ENCODE measurements at places on chromosomes 3 and 15.

DNA sequence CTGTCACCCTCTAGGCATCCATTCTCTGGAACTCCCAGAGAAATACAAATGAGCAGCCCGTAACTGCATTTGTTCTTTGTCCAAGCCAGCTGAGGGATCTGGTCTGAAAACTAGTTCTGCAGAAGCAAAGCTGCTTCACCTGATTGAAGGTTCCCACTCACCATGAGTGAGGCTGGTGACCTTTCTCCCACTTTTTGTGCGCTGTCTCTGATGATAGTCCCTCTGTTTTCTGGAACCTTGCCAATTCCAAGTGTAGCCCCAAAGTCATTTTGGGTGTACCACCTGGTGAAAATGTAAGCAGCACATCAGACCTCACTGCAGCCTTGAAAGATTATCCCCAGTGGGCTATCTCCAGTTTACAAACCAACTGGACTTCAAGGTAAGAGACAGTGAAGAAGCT, 39.4 kb upstream of the BFSP2 start:
- no peak for DNase-seq

DNA sequence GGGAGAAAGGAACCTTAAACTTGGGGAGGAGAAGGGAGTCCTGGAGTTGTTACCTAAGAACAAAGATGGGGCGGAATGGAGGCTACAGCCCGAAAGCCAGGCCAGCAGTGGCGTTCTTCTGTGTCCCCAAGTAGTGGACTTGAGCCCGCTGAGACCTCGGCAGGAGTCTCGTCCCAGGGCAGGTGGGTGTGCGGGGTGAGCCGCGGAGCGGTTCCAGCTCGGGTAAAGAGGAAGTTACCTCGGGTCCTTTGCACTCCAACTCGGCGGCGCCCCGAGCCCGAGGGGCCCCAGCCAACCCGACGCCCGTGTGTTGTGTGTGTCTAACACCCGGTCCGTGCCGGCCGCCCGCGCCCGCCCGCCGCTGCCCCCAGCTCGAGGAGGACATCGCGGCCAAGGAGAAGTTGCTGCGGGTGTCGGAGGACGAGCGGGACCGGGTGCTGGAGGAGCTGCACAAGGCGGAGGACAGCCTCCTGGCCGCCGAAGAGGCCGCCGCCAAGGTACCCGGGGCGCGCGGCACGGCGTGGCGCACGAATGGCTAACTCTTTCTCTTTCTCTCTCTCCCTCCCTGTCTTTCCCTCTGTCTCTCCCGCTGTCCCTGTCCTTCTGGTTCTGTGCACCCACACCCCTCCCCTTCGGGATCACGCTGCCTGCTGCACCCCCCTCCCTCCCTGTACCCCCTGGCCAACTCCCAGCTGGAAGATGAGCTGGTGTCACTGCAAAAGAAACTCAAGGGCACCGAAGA, 959 bp downstream of the TPM1 start:
- no peak for DNase-seq

- DNase-seq, result no peak
Measured at GRCh38 chr15:63448266-63448665, 56.1 kb upstream of the USP3 start.

GRCh38 chr3:98540346-98540745, 8.6 kb downstream of the GPR15 start:
- no peak for DNase-seq

DNA sequence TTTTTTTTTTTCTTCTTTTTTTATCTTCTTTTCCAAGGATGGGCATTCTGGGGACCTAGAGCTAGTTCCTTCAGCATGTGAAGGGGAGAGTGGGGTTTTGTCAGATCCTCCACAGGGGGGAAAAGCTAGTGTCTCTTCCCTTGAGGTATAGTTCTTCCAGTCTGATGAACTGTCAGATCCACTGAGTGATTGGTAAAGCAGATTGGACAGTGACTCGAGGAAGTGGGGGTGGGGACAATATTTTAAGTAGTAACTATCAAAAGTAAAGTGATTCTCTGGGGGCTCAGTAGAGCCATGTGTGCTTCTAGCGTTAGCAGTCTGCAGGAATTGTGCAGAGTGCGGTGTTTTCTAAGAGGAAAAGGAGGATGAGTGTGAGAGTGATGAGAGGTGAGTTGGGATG, 62.0 kb upstream of the TRIM71 start:
- no peak for DNase-seq

DNA sequence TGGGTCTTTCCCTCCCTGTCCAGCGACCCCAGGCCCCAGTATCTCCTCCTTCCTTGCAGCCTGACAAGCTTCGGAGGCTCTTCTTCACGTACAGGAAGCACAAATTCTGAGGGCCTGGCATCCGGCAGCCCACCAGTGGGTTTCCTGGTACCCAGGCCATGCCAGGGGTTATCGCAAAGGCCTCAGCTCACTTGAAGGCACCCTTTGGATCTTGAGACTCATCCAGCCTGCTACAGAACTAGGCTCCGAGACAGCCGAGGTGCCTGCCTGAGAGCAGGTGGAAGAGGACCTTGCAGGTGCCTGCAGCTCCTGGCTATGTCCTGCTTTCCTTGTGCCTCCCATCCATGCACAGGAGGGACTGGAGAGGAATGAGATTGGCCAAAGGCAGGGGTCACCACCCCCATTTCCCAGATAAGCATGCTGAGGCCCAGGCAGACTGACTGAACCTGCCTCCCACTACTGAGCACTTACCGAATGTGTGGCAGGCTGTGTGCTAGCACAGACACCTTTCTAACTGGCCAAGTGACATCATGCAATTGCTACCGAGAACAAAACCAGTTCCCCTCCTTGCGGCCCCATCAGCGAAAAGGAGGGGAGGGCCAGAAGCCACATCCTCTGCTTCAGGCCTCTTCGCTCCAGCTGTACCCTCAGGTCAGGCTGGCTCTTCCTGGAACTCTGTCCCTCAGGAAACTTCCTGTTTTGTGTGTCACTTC, 11.2 kb downstream of the SH2D7 start:
- DNase-seq, result no peak

GRCh38 chr3:63814237-63814636, 4.9 kb upstream of the C3orf49 start:
- no peak for DNase-seq

DNA sequence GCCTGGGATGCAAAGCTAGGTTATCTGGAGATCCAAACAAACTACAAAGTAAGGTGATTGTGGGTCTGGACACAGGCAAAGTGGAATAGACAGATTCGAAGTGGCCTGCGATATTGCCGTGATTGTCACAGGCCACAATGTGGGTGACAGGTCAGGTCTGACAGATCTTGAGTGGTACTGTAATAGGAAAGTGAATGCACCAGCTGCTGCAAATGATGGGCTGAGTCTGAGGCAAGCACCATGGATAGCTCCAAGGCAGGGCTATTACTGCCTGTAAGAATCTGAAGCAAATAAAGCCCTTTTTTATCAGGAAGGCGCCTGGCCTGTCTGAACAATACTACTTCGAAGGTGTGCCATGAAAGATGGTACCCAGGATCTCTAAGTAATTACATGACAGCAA, 10.0 kb downstream of the ARMC8 start:
- peak; percentile 11 for DNase-seq

GRCh38 chr3:148953094-148953493, 38.2 kb upstream of the GYG1 start:
- no peak for DNase-seq

DNA sequence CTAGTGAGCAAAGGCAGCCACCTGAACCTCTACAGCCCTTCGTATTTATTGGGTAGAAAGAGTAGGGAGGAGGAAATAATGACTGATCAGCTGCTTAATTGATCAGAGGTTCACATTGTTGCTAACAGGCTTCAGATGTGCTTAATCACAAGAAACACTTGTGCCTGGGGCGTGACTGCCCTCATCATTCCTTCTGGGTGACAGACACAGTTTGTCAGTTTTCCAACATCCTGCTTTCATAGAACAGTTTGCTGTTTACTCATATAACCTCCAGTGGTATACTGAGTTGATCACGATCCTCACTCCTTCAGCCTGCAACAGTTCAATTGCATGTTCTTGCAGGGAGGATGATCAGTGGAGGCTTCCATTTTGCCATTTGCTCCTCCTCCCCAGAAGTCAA, 13.6 kb upstream of the CASR start:
- DNase-seq, result no peak

- DNase-seq, result no peak
Measured at GRCh38 chr15:76585576-76585897, 249.0 kb downstream of the ISL2 start.

GRCh38 chr3:13890377-13891016, 10.6 kb upstream of the WNT7A start:
- DNase-seq, result no peak

DNA sequence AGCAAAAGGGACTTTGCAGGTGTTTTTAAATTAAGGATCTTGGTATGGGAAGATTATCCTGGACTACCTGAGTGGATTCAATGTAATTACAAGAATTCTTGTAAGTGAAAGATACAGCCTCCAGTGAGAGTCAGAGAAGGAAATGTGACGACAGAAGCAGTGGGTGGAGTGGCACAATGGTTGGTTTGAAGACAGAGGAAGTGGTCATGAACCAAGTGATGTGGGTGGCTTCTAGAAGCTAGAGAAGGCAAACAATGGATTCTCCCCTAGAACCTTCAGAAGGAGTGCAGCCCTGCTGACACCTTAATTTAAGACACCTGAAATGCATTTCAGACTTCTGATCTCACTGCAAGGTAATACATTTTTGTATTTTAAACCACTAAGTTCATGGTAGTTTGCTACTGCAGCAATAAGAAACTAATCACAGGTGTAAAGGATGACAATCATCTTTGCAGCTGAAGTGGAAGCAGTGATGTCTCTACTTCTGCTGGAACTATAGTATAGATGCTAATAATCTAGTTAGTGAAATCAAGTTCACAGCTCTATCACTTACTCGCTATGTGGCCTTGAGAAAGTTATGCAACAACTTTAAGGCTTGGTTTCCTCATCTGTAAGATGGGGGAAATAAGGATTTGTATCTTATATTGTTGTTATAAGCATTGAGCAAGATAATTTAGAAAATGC, 403.4 kb upstream of the SUCLG2 start:
- DNase-seq, result no peak

DNA sequence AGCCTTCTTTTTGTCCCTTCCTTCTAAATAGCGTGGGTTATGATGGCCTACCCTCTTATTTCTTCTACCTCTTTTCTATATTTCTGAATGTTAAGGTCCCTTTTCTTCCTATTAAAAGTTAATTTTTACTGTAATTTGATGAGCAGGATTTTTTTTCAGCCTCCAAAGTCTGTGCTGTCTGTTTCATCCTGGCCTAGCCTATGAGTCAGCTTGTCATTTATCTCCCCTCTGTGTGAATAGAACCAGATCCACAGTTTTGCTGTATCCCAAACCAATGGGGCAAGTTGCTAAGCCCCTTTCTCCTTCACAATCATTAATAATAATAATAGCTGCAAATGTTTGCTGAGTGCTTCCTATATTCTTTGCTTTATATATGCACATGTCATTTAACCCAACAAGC, 18.1 kb upstream of the C3orf38 start:
- no peak for DNase-seq

DNA sequence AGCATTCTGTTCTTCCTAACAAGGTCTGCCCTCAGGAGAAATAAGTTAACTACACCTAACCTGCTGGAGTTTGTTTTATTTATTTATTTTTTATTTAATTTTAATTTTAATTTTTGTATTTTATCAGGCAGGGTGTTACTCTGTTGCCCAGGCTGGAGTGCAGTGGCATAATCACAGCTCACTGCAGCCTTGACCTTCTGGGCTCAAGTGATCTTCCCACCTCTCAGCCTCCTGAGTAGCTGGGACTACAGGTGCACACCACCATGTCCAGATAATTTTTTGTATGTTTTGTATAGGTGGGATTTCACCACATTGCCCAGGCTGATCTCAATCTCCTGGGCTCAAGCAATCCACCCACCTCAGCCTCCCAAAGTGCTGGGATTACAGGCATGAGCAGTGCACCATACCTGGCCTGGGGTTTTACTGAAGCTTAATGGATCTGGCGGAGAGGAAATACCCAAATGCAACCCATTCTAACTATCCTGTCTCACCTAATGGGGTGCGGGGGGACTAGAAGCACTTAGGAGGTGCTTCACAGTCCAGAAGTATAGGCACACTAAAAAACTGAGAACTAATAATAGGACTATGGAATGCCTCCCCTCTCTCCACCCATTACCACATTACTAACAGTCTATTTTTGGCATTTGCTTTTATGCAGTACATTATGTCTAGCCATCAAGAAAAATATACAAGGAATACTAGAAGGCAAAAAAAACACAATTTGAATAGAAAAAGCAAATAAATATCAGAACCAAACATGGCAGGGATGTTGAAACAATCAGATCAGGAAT, 61.4 kb downstream of the TTBK2 start:
- DNase-seq, result no peak

- no peak for DNase-seq
Measured at GRCh38 chr3:5002174-5002870, 23.1 kb downstream of the BHLHE40 start.

GRCh38 chr3:59334585-59334984, 284.8 kb upstream of the CFAP20DC start:
- no peak for DNase-seq

GRCh38 chr15:47727676-47728075, 10.4 kb downstream of the SEMA6D start:
- DNase-seq, result peak; percentile 53

- no peak for DNase-seq
Measured at GRCh38 chr3:146781059-146781458, 175.9 kb upstream of the PLSCR5 start.

DNA sequence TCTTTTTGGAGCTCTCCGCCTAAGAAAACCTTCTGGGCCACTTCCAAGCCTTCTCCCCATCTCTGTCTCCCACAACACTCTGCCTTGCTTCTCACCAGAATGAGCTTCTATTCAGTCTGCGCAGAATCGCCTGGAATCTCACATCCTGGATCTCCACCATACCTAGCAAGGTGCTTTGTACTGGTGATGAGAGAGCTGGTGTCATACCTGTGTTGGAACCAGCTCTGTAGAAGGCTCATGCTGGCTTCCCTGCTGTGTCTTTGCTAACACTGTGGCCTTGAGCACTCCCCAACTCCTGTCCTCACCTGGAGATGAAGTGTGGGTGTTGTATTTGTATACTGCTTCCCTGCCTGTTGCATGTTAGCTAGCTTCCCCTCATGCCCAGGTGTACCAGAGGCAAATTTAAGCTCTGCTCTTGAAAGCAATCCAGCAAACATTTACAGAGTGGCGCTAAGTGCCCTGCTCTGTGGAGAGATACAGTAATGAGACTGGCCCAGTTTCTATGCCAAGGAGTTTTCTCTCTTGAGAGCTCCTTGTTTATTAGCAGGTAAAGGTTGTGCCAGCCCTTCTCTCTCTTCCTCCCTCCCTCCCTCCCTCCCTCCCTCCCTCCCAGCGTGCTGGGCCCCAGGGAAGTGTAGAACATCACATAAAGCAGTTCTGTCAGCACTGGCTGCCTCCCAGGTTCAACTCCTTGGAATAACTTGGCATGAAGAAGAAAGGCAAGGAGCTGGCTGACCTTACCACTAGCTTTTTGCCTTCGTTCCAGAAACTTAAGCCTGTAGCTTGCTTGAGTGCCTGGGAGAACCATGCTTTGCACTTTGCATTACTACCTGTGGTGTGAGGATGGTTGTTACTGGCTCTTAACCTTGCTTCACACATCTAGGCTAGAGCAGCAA, 54.9 kb downstream of the TRIM71 start:
- DNase-seq, result no peak

DNA sequence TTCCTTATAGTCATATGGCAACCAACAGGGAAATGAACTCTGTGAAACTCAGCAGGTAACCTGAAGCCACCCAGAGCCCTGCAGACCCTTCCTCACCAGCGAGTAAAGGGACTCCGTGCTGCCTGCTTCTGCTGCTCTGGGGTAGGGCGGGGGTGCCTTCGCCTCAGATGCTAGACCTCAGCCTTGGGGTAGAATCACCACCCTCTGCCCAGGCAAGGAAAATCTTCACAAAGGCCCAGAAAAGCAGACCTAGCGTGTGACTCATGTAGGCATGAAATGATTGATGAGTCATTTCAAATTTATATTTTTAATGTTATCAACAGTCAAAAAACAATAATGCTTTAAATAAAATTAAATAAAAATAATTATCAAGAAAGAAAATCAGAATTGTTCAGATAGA, 6.6 kb downstream of the STIMATE start:
- no peak for DNase-seq

Measured in kidney glomerular epithelial cell (primary cell).